ENCODE measurements at places on chromosomes 12 and 14.

GRCh38 chr12:72030277-72030676, 91.6 kb downstream of the TPH2 start:
- no peak for DNase-seq
- H3K4me3 ChIP-seq, result no peak overlapping the region
- peaks cover 21% of the 10 kb centered on the region for H3K4me1 ChIP-seq
- no peak overlapping the region for H3K27ac ChIP-seq
- H3K27me3 ChIP-seq, result no peaks in the 10 kb centered on the region
- no peaks in the 10 kb centered on the region for H3K36me3 ChIP-seq

- peaks cover 3% of the 10 kb centered on the region for H3K36me3 ChIP-seq
- no peak overlapping the region for H3K4me3 ChIP-seq
- no peak for DNase-seq
- no peaks in the 10 kb centered on the region for H3K4me1 ChIP-seq
- no peaks in the 10 kb centered on the region for H3K27me3 ChIP-seq
These were observed 252.0 kb upstream of the ARID2 start for GRCh38 chr12:45477526-45477925.

GRCh38 chr14:72311516-72311915, 379.3 kb downstream of the RGS6 start:
- peaks cover 36% of the 10 kb centered on the region for H3K4me1 ChIP-seq
- peaks cover 2% of the 10 kb centered on the region for H3K27me3 ChIP-seq
- no peaks in the 10 kb centered on the region for H3K36me3 ChIP-seq

GRCh38 chr12:20507056-20507455, 138.7 kb downstream of the PDE3A start:
- no peaks in the 10 kb centered on the region for H3K36me3 ChIP-seq
- no peak for DNase-seq
- H3K27ac ChIP-seq, result no peak overlapping the region
- H3K4me3 ChIP-seq, result no peak overlapping the region
- H3K4me1 ChIP-seq, result no peaks in the 10 kb centered on the region

- H3K4me3 ChIP-seq, result no peak overlapping the region
- peaks cover 9% of the 10 kb centered on the region for H3K36me3 ChIP-seq
These were observed 77.0 kb downstream of the RBM19 start for GRCh38 chr12:113889076-113889475.

GRCh38 chr12:113959096-113959495, 7.0 kb downstream of the RBM19 start:
- peaks cover 6% of the 10 kb centered on the region for H3K36me3 ChIP-seq
- DNase-seq, result no peak
- H3K4me3 ChIP-seq, result no peak overlapping the region
- H3K27me3 ChIP-seq, result no peaks in the 10 kb centered on the region
- no peaks in the 10 kb centered on the region for H3K4me1 ChIP-seq

GRCh38 chr14:87081004-87081403, 912.0 kb downstream of the GALC start:
- H3K27ac ChIP-seq, result no peak overlapping the region
- H3K27me3 ChIP-seq, result no peaks in the 10 kb centered on the region
- no peaks in the 10 kb centered on the region for H3K36me3 ChIP-seq
- no peak overlapping the region for H3K4me3 ChIP-seq

All from neural crest cell (in vitro differentiated cells).